Stimulated activated CD4-positive, alpha-beta T cell treated with anti-CD3 and anti-CD28 coated beads, Interleukin-15, amount 100 ng/mL, for 1 hour (primary cell): ENCODE measurements at places on chromosomes 3 and 15.
A peak's percentile ranks its signal among the peaks of the same experiment; 100 is the strongest.

GRCh38 chr3:114848643-114849350 is 298.3 kb downstream of the ZBTB20 start:
- no peak for DNase-seq

- DNase-seq: no peak
Measured at GRCh38 chr15:52441841-52442240, 86.8 kb downstream of the MYO5A start.

GRCh38 chr3:4413467-4413866 is 53.6 kb downstream of the SUMF1 start:
- DNase-seq: no peak

GRCh38 chr15:55277116-55277564 is 12.5 kb downstream of the RAB27A start:
- DNase-seq: no peak

DNA sequence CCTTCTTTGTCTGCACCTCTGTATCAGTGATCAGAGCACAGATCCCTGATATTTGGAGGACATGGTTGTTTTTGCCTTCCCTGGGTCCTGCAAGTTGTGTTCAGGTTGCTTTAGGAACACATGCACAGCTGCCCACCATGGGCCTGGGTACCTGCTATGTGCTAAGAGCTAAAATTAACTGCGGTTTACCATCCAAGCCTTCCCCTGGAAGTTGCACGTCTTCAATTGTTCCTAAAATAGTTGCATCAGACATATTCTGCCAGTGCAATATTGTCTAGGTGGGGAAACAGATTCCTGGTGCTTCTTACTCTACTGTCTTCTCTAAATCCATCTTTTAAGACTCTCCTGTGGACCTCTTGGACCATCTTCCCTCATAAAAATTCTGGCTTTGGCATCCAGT is 80.9 kb downstream of the PDE8A start:
- DNase-seq: no peak

- DNase-seq: peak; percentile 78
Measured at GRCh38 chr3:52705688-52706686, at the start of the genes GLT8D1 and SPCS1. GLT8D1 (minus strand) TSS chr3:52705791; CDS start chr3:52700460, 5,331 bp downstream. SPCS1 (plus strand) TSS chr3:52706106; CDS start chr3:52706247, 141 bp downstream.

DNA sequence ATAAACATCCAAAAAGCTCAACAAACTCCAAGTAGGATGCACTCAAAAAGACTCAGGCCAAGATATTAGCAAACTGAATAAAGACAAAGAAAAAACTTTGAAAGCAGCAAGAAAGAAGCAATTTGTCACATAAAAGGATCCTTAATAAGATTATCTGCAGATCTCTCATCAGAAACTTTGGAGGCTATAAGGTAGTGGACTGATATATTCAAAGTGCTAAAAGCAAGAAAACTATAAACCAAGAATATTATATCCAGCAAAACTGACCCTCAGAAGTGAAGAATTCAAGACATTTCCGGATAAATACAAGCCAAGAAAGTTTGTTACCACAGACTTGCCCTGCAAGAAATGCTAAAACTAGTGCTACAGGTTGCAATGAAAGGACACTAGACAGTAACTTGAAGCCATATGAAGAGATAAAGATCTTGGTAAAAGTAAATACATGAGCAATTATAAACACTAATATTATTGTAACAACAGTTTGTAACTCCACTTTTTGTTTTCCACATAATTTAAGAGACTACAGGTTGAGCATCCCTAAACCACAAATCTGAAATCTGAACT is 23.6 kb downstream of the C3orf33 start:
- DNase-seq: no peak

DNA sequence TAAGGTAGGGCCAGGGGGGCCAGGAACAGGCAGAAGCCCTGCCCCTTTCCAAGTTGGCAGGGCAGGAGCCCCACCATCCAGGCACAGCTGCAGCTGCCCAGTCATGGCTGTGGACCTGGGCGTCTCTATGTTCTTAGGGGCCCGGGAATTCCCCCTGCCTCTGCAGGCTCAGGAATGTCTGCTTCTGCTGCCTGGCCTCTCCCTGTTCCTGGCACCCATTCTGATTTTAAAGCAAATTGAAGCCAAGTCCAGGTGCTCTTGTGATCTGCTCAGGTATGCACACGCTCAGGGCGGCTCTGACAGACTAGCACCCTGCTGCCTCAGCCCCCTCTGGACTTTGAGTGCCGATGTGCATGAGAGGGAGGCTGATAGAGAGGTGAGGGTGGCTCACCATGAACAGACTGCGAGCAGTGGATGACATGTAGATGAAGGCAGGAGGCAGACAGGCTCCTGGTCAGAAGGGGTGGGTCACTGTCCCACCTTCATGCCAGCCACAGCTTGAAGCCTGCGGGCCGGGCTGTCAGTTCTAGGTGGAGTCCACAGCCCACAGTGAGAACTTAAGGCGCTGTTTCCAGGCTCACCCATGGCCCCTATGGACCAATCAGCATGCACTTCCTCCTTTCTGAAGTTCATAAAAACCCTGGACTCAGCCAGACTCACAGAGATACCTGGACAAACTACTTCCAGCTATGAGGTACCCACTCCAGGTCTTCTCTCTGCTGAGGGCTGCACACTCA is 747.8 kb upstream of the GBE1 start:
- no peak for DNase-seq

GRCh38 chr3:189529889-189530471 is 101.2 kb upstream of the TP63 start:
- DNase-seq: no peak

DNA sequence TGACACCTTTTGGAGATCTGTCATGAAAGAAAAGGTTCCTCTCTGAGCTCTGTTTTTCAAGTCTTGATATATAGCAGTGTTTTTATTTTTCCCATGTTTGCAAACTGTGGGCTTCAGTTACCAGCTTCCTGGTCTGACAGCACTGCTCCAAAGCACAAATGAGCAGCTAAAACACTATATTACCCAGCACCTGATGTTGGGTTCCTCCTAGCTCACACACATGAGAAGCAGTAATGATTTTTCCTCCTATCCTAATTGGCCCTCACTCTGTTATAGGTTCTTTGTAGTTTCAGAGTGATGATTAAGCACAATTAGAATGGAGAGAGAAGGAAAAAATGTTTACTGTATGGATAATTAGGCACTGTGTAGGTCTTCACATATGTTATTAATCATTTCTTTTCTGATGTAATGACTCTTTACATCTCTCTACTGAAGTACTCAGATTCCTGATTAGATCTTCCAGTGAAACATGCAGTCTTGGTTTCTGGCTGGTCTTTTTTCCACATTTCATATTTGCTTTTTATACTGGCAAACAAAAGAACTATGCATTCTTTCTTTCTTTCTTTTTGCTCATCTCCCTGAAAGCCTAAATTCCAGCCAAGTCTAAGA is 939.7 kb downstream of the NSUN3 start:
- no peak for DNase-seq

- no peak for DNase-seq
Measured at GRCh38 chr3:138939561-138940241, 7.2 kb downstream of the FOXL2 start.

- DNase-seq: no peak
Measured at GRCh38 chr15:79003301-79003700, 58.5 kb upstream of the CTSH start.

DNA sequence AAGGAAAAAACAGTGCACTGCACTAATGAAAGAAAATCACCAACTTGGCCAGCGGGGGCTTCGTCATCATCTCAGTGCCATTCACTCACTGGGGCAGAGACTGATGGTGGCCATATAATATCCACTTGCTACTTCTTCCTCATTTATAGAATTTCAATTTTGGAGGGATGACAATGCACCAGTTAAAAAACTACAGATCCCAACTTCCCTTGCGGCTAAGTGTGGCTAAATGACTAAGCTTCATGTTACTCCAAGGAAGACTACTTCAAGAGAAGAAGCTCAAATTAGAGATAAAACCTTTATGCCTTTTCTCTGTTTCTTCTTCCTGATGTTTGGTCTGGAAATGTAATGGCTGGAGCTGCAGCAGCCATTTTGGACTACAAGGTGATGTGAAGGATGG is 38.8 kb downstream of the NGLY1 start:
- DNase-seq: no peak

- no peak for DNase-seq
Measured at GRCh38 chr3:120640231-120640630, 41.8 kb downstream of the HGD start.

- no peak for DNase-seq
Measured at GRCh38 chr15:65873256-65873655, 4.0 kb downstream of the RAB11A start.

- DNase-seq: no peak
Measured at GRCh38 chr3:139457066-139457465, 19.2 kb downstream of the RBP2 start.

GRCh38 chr3:145490088-145491048 is 670.6 kb downstream of the PLOD2 start:
- DNase-seq: no peak
